ENCODE measurements at places on chromosomes 2 and 18.
A peak's percentile ranks its signal among the peaks of the same experiment; 100 is the strongest.

- DNase-seq, result no peak
Measured at GRCh38 chr18:9992300-9992972, 78.6 kb downstream of the VAPA start.

DNA sequence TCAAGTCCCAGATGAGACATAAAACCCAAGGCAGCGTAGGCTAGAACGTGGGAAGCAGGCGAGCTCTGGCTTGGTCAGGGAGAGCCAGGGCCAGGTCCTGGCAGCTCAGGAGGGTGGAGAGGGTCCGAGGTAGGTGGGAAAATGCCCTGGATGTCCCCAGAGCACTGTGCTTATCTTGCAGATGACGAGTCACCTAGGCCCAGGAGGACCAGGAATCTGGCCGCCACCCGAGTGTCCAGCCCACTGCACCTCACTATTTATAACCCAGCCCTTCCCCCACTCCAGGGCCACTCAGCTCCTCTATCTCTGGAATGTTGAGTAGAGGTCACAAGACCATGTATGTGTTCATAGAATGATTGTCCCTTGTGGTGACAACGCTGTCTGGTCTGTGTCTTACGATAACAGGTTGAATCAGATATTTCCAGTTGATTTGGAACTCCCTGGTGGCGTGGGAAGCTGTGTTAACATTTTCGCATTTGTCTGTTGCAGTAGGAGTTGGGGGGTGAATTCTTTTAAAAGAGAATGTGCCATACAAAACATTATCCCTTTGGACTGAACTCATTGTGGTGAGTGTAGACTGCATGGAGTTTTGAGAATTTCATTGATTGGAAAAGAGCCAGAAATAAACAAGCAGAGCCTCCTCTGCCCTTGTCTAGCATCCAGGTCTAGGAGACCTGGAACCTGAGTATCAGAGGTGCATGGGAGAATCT, 47.5 kb downstream of the EMILIN2 start:
- DNase-seq, result no peak

DNA sequence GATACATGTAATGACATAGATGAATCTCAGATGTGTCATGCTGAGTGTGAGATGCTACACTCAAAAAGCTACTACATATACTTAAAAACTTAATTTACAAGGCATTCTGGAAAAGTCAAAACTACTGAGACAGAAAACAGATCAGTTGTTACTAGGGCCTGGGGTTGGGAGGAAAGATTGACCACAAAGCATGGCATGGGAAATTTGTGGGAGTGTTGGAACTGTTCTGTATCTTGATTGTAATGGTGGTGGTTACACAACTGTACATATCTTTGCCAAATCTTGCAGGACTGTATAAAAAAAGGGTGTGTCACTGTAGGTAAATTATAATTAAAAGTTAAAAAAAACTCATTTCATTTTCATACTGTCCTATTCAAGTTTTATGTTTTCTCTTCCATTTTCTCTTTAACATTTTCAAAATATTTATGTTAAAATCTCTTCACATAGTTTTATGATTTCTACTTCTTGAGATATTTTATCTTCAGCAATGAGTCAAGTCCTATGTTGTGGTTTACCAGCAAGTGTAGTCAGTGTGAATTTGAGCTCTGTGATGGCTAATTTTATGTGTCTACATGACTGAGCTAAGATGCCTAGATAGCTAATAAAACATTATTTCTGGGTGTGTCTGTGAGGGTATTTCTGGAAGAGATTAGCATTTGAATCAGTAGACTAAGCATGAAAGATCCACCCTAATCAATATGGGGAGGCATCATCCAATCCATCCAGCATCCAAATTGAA, 58.6 kb upstream of the VRK2 start:
- no peak for DNase-seq

DNA sequence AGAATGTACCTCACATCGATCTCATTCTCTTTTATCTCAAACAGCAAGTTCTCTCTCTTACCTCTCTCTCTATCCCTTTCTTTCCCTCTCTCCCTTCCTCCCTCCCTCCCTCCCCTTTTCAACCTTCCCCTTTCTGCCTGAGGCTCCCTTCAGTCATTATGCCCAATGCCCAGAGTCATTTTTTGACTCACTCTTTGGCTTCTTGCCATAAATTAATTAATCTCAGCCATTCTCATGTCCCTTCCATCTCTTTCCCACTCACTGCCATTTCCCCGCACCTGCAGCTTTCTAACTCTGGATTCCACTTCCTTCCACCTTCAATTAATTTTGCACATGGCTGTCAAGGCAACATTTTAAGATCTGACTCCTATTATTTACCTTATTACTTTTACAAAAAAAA, 60.1 kb downstream of the EVA1A start:
- DNase-seq, result no peak

- no peak for DNase-seq
Measured at GRCh38 chr2:24015562-24016375, 5.9 kb downstream of the MFSD2B start.

DNA sequence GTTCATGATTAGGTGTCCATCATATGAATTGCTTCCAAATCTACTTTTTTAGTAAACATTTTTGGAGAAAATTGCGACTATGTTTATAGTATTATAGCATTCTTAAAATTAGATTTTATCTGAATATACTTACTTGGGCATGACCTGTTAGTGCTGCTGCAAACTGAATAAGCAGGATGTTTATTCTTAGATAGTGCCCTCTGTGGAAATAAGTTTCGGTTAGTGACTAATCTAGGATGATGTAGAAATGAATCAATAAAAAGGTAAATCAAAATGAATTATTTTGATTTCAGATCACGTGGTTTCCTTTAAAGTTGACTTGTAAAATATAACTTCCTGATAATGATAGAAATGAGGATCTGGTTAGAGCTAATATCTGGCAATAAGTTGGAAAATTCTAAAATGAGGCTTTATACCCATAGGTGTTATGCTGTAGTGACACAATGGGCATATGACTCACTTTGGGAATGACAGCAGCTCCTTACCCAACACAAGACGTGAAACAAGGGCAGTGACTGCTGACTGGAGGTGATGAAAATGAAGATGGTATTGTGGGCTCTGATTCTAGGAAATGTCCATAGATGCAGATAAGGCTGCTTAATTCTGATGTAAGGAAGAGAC, 165.8 kb upstream of the TCF4 start:
- DNase-seq, result no peak

- DNase-seq, result no peak
Measured at GRCh38 chr18:73153271-73153670, 285.5 kb upstream of the NETO1 start.

DNA sequence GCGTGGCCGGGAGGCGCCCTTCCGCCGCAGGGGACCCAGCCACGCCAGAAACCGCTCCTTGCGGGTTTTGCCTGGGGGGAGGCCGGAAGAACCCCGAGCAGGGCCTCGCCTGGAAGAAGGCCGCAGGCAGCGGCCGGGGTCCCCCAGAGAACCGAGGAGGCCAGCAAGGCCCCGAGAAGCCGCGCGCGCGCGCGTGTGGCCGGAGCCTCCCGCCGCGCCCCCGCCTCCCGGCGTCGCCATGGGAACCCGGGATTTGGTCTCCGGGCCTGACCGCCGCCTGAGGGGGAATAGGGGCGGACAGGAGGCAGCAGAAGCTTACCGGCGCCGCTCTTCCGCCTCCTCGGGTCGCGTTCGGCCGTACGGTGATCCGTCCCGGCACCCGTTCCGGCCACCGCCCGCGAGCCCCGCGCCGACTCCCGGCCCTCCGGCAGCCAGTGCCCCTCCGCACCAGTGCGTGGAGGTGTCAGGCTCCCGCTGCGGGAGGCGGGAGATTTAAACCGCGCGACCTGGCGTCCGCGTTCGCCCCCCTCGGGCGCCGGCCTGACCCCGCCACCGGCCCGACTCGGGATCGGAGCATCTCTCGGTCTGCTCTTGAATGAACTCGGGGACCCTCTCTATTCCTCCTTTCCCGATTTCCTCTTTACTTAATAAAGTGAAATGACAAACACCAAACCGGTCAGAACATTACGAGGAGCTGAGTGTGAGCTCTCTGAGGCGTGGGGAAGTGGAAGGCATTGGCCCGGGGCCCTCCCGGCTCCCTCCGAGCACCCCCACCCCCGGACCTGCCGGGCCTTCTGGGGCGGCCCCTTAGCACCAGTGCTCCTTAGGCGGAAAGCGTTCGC, at the start of gene ICA1L:
ICA1L (minus strand) TSS at position 467 of the 842 bp plus-strand sequence. CDS start 42,757 bp downstream, outside the sequence.
- DNase-seq, result peak; percentile 58

DNA sequence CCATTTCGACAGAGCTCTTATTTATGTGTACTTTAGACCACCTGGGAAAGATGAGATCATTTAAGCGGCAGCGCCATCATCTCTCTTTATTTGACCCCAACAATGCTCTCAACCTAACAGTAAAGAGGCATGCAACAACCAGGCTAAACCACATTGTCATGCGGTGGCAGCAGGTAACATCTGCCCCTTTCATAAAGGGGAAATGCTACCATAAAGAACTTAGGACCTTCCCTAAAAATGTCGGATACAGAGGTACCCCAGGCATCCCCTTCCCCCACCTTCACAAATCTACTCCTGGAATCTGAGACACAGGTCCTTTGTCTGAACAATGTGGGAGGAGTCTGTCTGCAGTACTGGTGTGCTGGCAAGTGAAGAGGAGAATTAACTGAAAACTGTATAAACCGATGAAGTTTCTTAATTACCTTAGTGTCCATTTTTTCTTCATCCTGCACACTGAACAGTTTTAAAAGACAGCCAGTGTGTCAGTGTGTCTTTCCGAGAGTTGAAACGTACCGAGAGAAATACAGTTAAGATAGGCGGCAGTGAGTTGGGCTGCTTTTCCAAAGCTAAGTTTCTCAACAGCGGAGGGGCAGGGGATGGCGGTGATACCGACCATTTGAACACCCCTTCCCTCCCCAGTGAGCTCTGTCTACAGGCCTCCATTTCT, 1.9 kb downstream of the MEX3C start:
- peak; percentile 68 for DNase-seq

- no peak for DNase-seq
Measured at GRCh38 chr2:237159006-237159911, 73.6 kb downstream of the COPS8 start.

DNA sequence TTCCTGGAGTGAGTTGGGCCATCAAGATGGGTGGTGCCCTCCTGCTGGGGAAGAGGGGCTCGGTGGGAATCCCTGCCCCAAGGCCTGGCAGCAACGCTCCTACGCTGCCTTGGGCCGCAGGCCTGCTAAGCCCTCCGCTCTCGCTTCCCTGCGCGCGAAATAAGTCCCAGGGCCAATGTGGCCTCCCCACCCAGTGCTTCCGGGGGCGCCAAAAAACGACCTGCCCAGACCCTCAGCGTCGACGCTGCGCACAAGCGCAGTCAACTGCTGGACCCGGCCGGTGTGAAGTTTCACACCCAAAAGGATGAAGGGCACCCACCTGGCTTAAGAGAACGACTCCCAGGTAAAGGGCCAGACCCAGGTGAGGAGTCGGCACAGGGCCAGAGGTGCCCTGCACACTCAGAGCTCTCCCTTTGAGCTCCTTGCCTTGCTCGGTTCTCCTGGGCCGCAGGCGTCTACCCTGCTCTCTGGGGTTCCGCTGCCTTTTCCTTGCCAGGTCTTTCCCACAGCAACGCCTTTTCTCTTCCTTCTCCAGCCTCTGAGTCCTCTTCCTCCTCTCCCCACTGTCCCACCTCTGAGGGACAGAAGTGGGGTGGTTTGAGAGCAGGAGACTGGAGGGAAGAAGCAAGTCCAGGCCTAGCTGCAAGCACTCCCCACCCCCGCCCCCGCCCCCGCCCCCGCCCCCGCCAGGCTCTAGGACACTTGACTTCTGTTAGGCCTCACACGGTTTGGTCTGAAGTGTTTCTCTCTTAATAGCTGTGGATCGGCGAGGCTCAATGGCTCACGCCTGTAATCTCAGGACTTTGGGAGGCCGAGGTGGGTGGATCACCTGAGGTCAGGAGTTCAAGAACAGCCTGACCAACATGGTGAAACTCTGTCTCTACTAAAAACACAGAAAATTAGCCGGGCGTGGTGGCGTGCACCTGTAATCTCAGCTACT, at the start of gene DNAJC5G:
DNAJC5G (plus strand) TSS at position 223 of the 940 bp plus-strand sequence. CDS start 1,296 bp downstream, outside the sequence.
- no peak for DNase-seq

- peak; percentile 18 for DNase-seq
Measured at GRCh38 chr18:13548966-13549879, 177.1 kb downstream of the FAM210A start.

- DNase-seq, result no peak
Measured at GRCh38 chr2:27721884-27722485, 49.5 kb upstream of the MRPL33 start.

DNA sequence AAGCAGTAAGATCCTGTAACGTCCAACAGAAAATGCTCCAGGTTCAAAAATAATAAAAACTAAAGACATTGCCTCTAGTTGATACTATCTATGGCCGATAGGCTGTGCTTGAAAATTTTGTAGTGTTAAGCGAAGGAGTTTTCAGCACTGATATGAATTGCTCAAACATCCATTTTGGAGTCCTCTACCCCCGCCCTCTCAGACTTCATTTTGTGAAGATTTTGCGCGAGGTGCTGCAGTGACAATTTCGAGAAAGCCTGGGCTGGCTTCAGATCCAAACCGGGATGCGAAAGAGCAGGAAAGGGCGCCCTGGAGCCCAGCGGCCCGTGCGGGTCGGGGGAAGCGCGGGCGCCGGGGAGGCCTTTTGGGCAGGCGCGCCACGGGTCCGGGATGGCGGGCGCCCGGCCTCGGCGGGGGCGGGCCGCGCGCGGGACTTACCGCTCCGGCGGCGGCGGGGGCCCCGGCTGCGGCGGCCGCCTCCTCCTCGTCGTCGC, 1.8 kb downstream of the SP3 start:
- peak; percentile 60 for DNase-seq

GRCh38 chr2:187168720-187169713, 279.0 kb downstream of the CALCRL start:
- DNase-seq, result no peak

DNA sequence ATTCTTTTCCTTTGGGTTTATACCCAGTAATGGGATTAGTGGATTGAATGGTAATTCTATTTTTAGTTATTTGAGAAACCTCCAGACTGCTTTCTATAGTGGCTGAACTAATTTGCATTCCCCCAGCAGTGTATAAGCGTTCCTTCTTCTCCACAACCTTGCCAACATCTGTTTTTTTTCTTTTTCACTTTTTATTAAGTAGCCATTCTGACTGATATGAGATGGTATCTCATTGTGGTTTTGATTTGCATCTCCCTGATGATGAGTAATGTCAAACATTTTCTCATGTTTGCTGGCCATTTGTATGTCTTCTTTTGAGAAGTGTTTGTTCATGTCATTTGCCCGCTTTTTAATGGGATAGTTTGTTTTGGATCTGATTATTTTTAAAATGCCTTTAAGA, 64.1 kb upstream of the MEIS1 start:
- no peak for DNase-seq

DNA sequence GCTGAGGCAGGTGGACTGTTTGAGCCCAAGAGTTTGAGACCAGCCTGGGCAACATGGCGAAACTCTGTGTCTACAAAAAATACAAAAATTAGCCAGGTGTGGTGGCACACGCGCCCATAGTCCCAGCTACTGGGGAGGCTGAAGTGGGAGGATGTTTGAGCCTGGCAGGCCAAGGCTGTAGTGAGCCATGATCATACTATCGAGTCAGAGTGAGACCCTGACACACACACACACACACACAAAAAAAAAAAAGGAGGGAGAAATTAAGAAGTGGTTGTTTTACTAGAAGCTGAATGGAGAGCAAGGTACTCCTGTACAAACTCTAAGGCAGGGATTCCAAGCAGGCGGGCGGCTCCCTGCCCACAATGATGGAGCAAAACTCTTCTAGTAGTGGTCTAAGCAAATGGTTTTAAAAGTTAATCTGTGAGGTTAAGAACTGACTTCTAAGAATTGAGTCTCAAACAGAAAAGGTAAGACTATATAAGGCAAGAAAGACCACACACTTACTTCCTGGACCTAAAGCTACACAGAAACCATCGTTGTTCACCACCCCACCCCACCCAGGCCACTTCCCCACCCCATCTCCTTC, 2.6 kb downstream of the ANKRD44 start:
- DNase-seq, result no peak
